ENCODE measurements at places on chromosomes 5 and 9.

DNA sequence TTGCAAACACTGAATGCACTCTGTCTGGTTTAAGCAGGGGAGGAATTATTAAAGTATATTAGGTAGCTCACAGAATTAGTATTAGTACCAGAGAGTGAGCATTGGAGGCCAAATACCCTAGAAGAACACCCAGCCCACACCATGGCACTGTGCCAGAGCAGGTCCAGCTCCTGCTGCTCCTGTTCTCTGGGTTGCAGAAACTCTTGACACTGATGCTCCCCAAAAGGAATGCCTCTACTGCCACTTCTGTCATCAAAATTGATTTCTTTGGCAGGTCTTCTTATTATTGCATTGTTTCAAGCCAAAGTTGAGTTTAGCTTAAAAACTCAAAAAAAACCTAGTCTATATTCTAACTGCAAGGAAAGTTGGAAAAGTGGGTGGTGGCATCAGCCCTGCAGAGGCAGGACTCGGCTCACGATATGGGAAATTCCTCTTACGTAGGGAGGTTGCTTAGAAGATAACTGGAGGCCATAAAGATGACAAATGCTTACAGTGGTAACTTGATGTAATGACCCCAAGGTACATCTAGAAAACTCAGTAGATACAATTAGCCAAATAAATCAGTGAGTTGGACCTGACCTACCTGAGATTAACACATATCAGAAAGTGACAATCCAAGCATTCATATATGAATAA lies 123.4 kb downstream of the CD180 start:
- DNase-seq = no peak

GRCh38 chr9:135178498-135178897 lies 91.0 kb downstream of the OLFM1 start:
- no peak for DNase-seq

DNA sequence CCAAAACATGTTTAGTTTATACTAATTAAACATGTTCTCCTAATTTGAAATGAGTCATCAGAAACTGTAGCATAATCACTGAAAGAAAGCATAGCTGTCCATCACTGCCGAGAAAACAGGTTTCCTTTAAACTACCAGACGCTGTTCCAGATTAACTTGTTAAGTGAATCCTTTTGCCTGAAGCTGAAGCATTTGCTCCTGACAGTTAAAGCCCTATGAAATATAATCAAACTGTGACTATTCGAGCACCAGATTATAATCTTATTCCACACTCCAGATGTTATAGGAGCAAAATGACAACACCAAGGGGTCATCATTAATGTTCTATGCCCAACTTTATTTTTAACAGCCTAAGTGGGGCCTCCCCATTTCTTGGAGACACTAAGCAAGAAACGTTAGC lies 86.0 kb upstream of the CTSL start:
- DNase-seq = no peak

DNA sequence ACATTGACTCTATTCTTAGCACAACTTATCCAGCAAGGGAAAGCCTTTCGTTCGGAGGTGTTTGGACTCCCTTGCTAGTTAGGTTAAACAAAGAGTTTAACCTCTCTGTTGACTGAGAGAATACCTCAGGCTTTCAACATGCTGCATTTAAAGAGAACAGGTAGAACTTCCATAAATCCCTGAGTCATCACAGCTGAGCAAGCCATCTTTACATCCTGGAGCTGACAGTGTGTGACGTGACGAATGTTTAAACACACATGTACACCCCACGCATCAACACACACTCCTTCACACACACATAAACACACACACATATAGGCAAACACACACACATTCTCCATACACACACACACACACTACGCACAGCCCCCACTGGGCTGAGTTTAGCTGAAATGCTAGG lies 152.8 kb downstream of the ADAMTS12 start:
- no peak for DNase-seq

DNA sequence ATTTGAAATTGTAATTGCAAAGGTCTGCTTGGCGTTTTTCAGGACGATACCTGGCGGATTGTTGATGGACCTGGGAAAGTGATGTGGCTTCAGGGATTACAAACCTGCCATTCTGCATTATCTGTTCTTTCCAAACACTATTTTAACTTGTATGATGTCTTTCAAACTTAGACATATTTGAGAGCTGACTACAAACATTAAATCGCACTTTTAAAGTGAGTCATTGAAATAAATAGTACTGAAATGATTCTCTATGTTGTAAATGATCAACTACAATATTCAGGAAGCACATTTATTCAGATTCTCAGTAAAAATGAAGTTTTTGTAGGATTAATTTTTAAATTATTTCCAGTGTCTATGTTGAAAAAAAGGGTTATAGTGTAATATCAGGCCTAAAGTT lies 32.3 kb upstream of the TMEM171 start:
- no peak for DNase-seq

GRCh38 chr5:1734271-1734907 lies 65.2 kb downstream of the MRPL36 start:
- DNase-seq = no peak

GRCh38 chr9:18058564-18059442 lies 415.1 kb upstream of the ADAMTSL1 start:
- DNase-seq = no peak

DNA sequence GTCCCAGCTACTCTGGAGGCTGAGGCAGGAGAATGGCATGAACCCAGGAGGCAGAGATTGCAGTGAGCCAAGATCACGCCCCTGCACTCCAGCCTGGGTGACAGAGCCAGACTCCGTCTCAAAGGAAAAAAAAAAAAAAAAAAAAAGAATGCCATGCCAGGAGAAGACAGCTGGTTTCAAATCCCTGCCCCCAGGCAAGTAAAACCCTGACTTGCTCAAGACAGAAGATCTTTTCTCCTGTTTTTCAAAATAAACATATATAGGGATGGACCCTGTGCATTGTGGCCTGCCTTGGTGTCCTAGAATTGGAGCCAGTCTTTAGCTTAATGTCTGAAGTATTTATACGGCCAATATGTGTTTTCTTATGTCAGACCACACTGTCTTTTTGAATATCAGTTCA lies 177.1 kb downstream of the NR3C1 start:
- no peak for DNase-seq

GRCh38 chr5:160133918-160134304 lies 14.7 kb upstream of the PWWP2A start:
- DNase-seq = no peak

- DNase-seq = no peak
Measured at GRCh38 chr5:53568871-53569270, 8.4 kb downstream of the NDUFS4 start.

DNA sequence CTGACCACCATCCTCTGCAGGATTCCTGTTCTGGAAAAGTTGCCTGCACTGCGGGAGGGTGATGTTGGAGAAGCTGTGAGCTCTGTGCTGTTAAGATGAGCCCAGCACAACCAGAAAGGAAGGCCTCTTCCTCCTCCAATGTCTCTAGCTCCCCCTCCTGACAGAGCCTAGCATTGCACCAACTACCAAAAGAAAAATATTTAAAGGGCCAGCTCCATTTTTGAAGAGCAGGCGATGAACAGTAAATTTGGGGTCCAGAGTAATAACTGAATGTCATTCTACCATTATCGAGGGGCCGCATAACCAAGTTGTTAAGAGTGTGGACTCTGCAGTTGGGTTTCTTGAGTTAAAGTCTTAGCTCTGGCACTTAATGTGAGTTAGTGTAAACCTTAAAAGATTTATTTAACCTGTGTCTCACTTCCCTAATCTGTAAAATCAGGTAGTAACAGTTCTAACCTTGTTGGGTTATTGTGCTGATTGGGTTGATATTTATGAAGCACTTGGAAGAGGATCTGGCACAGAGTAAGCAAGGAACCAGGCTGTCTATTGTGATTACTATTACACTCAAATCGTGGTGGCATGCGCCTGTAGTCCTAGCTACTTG lies 3.9 kb downstream of the TEX53 start:
- DNase-seq = peak; percentile 81

GRCh38 chr9:74973714-74974113 lies 21.0 kb upstream of the C9orf40 start:
- no peak for DNase-seq

All from CD4-positive, alpha-beta T cell treated with Interleukin-4 for 1 hour (primary cell).